ENCODE measurements at places on chromosomes 5 and 9.

GRCh38 chr9:93247892-93248291, 64.0 kb downstream of the WNK2 start:
- no peak for DNase-seq

DNA sequence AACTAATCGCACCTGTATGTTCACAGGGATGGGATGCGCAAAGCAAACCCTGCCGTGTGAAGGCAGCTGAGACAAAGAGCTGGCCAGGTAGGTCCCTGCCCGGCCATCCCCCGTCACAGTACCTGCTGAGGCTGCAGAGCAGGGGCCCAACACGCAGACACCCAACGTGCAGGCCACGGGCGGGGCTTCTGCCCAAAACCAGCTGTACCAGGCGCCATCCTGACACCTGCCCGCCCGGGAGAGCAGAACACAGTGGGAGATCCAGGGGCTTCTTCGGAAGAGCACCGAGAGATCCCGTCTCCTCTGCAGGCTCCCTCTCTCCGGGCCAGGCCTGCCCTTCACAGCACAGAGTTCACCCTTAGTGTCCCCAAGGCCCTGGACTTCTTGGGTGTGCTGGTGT, 28.4 kb downstream of the ABO start:
- no peak for DNase-seq

GRCh38 chr5:180072256-180072548, 643 bp upstream of the RNF130 start:
- DNase-seq = no peak

DNA sequence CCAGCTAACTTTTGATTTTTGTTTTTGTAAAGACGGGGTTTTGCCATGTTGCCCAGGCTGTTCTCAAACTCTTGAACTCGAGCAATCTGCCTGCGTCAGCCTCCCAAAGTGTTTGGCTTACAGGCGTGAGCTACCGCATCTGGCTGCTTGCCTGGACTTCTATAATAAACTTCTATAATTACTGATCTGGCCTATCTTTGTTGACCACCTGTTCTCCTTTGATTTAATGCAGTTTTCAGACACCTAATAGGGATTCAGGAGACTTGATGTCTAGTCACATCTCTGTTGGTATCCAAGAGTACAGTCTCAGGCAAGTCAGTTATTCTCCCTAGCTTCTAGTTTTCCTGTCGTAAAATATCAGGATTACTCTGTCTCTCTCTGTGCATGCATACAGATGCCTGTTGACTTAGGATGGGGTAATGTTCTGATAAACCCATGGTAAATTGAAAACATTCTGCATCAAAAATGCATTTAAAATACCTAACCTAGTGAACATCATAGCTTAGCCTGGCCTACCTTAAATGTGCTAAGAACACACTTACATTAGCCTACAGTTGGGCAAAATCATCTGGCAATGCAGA, 51.5 kb upstream of the NR3C1 start:
- DNase-seq = no peak

GRCh38 chr9:21465859-21466518, 16.1 kb downstream of the IFNE start:
- DNase-seq = no peak

DNA sequence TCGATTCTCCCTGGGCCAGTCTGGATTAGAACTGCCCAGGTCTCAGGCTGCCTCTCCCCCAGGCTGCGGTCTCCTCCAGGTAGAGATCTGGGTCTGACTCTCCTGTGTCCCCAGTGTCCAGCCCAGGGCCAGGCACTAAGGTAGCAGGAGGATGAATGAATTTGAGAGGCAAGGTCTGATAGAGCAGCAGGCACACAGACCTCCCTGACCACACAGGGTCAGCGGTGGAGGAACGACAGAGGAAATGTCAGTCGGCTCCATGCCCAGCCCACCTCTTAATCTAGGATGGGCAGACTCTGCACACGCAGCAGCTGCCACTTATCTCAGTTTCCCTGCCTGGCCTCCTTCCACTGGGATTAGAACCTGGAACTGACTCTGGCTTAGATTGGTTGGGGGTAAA, 272.7 kb upstream of the MVB12B start:
- DNase-seq = no peak

DNA sequence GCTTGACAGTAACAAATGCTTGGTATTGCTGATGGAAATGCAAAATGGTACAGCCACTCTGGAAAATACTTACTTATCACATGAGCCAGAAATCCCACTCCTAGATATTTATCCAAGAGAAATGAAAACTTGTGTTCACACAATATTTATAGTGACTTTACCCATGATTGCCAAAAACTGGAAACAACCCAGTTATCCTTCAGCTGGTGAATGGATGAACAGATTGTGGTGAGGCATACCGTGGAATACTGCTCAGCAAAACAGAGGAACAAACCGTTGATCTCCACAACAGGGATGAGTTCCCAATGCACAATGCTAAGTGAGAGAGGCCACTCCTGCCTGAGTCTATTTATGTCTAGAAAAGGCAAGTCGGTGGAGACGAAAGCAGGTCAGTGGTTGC, 40.5 kb upstream of the LRRC14B start:
- DNase-seq = no peak

GRCh38 chr9:93209097-93209496, 25.2 kb downstream of the WNK2 start:
- DNase-seq = no peak

GRCh38 chr5:120767178-120767820, 303.2 kb downstream of the PRR16 start:
- DNase-seq = no peak

GRCh38 chr9:18141681-18142080, 332.3 kb upstream of the ADAMTSL1 start:
- DNase-seq = no peak

- no peak for DNase-seq
Observed at GRCh38 chr5:110335361-110336066, 391.0 kb downstream of the TMEM232 start.

DNA sequence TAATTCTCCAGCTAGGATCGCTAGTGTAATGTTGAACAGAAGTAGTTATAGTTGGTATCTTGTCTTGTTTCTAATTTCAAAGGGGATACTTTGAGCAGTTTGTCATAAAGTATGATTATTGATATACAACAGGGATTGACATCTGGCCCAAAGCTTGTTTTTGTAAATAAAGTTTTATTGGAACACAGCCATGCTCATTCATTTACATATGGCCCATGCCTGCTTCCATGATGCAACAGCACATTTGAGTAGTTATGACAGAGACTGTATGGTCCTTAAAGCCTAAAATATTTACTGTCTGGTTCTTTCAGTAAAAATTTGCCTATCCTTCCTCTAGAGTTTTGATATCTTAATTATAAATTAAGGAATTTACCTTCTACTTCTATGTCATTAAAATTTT, 69.8 kb downstream of the RPS6 start:
- no peak for DNase-seq

- DNase-seq = no peak
Observed at GRCh38 chr5:137395011-137395755, 103.9 kb downstream of the SPOCK1 start.

DNA sequence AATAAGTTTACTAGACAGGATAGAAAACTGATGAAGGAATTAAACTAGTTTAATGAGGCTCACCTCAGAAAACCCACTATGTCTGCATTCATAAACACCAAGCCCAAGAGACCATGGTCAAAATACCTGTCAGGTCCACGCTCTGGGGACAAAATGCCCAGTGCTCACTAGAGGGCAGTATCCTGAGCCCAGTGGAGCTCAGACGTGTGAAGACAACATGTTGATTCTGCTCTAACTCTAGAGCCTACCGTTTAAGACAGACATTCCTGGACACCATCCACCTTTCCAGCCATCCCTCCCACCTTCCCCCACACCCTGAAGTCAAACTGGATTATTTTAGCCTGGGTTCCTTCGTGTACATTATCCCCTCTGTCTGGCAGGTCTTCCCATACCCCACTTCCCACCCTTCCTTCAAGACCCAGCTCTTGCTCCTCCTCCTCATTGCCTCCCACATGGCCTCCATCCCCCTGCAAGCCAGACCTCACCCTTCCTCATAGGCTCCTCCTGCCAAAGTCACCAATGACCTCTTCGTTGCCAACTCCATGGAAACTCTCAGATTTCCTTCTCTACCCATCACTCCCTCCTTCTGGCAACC, 142.3 kb upstream of the FSTL4 start:
- no peak for DNase-seq

GRCh38 chr9:111529787-111530186, 4.8 kb downstream of the ZNF483 start:
- no peak for DNase-seq

- DNase-seq = no peak
Observed at GRCh38 chr9:105908069-105908468, 213.7 kb downstream of the TMEM38B start.

DNA sequence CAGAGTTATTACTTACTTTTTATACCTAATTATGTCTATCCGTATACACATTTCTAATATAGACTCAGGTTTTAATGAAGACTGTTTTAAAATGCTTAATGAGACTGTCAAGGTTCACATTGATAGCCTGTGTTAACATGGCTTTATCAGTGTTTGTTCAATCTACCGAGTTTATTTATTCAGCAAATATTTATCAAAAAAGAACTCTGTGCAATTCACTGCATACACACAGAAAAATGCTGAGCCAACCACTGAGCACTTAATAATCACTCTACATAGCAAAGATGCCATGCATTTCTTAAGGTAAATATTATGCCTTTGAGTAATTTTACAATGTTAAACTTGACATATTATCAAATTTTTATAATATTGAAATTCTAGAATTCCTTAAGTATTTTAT, 428.2 kb downstream of the ANXA1 start:
- DNase-seq = no peak

DNA sequence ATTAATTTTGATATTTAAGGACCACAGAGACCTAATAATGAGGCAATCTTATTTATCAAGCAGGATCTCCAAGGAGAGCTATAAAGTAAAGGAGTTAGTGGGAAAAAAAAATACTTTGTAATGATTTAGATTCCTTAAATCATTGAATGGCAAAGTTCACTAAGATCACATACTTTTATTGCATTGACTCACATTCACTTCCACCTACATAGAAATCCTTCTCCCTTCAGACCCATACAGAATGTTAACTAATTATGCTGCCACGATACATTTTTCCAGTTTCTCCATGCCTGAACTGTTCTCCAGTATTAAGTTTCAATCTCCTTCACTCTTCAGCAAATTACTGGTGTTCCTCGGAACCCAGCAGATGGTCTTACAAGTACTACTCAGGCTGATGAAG, 388.7 kb downstream of the EFNA5 start:
- no peak for DNase-seq

DNA sequence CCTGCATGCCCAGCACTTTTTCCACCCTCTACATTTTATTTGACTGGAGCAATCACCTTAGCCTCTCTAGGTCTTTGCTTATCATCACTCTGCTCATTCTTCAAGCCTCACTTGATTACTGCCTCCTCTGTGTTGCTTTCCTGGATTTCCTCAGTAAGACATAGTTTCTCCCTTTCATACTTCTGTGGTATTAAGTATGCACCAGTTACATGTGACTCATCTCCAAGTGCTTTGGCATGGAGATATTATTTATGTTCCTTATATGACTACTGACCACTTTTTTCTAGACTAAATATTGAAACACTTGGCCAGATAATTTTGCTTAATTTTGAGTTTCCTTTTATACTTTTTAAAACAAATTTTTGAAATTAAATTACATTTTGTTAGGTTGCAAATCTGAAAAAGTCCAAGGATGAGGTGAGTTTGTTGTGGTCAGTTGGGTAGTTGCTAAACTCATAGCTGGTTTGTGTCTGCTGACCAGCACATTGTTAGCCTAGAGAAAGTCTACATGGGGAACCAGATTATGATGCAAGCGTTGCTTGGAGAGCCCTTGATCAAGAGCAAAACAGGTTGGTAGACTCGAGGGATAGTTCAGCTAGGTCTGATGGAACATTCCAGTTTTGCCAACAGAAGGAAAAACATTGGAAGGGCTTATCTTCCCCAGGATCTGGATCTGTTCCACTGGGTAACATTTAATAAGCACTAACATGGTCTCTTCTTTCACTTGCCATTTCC, 140.2 kb downstream of the TMC1 start:
- DNase-seq = no peak

DNA sequence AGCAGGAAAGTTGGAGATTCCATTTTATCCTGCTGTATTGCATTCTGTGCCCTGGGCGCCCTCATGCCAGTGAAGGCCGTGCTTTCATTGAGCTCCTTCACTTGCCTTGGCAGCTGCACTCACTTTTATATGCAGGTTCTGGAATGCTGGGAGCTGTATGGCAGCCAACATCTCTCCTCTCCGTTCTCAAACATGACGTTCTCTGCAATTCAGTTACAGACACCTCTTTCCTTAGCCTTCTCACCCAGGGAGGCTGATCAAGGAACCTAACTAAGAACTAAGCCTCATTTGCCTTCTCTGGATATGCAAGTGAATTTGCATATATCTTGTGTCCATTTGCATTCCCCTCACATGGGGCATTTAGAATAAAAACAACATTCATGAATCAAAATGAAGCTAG, 29.4 kb upstream of the PURA start:
- no peak for DNase-seq

- no peak for DNase-seq
Observed at GRCh38 chr9:27303219-27303618, 6.3 kb upstream of the EQTN start.

- no peak for DNase-seq
Observed at GRCh38 chr9:33329117-33329563, 38.8 kb downstream of the NFX1 start.

- no peak for DNase-seq
Observed at GRCh38 chr5:159362220-159362619, 31.9 kb upstream of the IL12B start.

DNA sequence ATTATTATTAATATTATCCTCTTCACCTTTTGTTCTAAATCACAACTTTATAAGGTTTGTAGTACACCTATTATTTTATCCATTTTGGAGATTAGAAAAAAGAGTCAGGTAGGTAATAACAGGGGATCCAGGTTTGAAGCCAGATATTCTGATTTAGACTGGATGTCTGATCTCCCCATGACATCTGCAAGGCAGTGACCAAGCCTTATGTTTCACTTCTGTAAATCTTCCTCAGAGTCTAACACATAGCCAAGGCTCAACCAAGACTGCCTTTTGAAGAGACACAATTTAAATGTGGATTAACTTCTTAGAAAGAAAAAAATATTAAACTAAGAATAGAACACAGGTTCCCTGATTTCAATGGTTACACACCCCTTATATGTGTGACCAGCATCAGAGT, 44.2 kb downstream of the CETN3 start:
- no peak for DNase-seq

Measured in activated B cell treated with CpG ODN at 0.5 μM for 24 hours (primary cell).